ENCODE measurements at places on chromosomes 5 and 9.

DNA sequence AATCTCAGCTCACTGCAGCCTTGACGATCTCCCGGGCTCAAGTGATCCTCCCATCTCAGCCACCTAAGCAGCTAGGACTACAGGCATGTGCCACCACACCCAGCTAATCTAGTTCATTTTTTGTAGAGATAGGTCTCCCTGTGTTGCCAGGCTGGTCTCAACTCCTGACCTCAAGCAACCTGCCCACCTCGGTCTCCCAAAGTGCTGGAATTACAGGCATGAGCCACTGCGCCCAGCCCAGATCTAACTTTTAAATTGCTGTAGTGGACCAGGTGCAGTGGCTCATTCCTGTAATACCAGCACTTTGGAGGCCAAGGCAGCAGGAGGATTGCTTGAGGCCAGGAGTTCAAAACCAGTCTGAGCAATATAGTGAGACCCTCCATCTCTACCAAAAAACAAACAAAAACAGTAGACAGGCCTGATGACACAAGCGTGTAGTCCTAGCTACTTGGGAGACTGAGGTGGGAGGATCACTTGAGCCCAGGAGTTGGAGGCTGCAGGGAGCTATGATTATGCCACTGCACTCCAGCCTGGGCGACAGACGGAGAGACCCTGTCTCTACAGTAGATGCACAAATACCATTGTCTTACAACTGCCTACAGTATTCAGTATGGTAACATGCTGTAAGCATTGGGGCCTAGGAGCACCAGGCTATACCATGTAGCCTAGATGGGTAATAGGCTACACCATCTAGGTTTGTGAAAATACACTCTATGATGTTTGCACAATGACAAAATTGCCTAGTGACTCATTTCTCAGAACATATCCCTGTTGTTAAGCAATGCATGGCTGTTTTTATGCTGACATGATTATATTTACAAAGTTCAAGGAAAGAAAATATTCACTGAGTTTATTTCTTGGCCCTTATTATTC is 1.5 kb upstream of the SIT1 start:
- no peak for DNase-seq

- DNase-seq = no peak
Measured at GRCh38 chr9:73152953-73153352, 1.3 kb downstream of the ANXA1 start.

GRCh38 chr9:126523611-126524111 is 90.1 kb upstream of the LMX1B start:
- DNase-seq = no peak

DNA sequence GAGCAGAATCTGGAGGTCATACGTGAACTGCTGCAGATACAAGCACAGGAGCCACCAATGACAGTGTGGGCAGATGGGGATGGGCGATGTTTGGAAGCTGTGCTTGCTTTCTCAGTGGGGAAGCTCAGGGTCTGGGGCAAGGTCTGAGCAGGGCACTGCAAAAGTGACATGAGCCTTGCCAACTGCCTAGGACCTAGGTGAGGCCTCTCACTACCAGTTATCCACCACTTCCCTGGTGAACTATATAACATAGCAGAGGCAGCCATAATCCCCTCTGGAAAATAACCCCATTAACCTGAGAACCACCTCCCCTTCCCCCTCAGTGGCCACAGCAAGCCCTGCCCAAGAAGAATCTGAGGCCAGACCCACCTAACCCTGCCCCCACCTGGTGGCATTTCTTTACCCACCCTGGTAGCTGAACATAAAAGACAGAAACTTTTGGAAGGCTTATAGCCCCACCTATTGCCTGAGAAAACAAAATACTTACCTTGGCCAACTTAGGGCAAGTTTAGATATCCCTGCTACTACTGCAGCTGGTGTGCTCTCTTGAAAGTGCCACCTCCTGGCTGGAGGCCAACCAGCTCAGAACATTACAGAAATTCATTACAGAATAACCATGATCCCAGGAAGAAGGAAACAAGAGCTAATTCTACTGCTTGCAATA is 18.8 kb upstream of the SPEF2 start:
- DNase-seq = no peak

- DNase-seq = no peak
Measured at GRCh38 chr5:138989720-138990119, 114.6 kb upstream of the LRRTM2 start.

DNA sequence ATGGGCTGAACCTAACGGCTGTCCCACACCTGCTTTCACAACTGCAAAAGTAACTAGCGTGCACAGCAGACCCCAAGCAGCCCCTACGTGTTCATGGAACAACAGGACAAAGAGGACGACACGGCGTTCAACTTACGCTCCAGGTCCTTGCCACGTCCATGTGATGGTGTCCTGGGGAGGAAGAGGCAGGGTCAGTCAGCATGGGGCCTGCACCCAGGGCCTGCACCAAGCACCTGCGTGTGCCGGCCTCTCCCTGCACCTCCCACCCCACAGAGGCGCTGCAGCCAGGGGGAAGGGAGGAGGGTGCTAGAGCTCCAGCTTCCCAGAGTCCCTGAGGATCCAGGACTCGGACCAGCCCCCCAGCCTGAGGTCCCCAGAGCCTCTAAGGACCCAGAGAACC is 35.6 kb upstream of the SLC6A3 start:
- DNase-seq = no peak

GRCh38 chr5:16492398-16493140 is 27.0 kb upstream of the ZNF622 start:
- DNase-seq = no peak

DNA sequence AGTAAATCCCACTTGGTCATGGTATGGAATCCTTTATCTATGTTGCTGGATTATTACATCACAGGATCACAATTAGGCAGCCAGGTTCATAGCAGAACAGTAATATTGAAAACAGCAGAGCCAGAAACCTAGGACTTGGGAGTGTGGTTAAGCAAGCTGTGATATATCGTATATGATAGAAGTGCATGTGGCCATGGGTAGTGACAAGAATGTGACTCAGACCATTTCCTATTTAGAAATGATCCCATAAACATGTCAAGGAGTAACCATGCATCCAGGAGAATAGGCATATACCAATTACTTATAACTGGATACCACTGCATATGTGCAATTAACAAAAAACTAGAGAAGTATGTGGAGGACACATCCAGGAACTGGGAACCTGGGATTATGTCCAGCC is 31.2 kb downstream of the AMBP start:
- no peak for DNase-seq

DNA sequence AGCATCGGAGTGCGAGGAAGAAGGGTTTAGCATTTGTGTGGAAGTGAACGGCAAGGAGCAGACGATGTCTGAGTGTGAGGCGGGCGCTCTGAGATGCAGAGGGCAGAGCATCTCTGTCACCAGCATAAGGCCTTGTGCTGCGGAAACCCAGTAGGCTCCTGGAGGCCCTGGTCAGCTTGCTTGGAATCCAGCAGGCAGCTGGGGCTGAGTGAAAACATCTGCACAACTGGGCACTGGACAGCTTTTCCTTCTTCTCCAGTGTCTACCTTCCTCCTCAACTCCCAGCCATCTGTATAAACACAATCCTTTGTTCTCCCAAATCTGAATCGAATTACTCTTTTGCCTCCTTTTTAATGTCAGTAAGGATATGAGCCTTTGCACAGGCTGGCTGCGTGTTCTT is 72.1 kb downstream of the C7 start:
- DNase-seq = no peak

GRCh38 chr5:9408964-9409363 is 136.9 kb downstream of the SEMA5A start:
- no peak for DNase-seq

- no peak for DNase-seq
Measured at GRCh38 chr9:96883922-96884321, 29.6 kb upstream of the ZNF782 start.

DNA sequence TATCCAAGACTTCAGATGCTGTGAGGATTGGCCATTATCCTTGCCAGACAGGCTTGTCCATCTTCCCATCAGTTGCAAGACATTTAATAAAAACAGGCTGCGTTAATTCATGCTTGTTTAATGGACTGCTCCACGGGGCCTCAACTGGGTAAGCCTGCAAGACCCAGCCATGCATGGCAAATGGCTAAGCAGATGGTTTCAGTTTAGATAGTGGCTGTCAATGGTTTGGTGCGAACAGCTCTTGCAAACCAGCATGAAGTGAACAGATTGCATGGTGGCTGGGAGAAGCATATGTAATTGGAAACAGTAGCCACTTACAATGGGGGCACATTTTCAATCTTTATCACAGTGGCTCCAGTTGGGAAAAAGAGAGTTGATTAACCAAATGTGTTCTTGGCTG is 628.2 kb upstream of the KLF4 start:
- no peak for DNase-seq

DNA sequence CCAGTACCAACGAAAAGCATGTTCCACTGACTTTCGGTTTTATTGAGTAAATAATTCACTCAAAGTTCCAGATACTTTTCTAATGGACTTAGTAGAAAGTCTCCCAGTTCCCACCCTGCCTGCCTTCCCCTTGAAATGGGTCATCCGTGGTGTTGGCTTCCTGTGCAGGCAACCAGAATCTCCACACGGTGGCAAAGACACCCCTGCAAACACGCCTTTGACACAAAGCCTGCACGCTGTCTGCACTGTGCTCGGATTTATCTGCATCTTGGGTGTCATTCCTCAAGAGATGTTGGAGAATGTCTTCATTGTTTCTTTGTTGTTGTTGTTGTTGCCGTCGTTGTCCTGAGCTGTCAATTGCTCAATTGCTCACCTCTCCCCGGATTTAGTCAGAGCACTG is 150.0 kb upstream of the IRX2 start:
- DNase-seq = no peak

GRCh38 chr9:128555180-128555721 is 2.9 kb downstream of the SPTAN1 start:
- no peak for DNase-seq

- no peak for DNase-seq
Measured at GRCh38 chr9:21616082-21616778, 134.1 kb upstream of the IFNE start.

DNA sequence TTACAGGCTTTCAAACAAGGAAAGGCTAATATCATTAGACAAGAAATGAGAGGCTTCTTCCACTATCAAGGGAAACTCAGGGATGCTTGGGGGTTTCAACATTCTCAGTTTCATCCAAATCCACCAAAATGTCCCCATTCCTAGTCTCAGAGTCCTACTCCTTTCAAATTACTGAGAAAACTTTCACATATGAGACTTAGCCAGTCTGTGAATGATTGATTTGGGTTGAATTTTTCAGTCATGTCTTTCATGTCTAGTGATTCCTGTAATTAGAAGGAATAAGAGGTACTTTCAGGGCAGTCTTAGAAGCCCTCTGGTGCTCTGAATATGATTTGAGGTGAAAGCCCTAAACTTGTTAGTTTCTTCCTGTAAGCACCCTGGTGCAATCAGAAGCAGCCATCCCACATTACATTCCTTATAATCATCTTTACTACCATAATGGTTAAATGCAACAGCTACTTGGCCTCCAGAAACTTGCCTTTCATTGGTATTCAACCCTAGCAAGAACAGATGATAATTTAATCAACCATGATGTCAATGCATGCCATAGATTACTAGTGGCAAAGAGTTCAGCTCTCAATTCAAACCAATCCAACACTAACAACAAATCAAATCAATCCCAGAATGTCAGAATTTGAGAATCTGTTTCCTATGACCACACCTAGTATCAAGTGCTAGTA is 50.7 kb upstream of the RIC1 start:
- DNase-seq = no peak

- DNase-seq = no peak
Measured at GRCh38 chr9:5355817-5356216, 16.1 kb upstream of the RLN1 start.

- DNase-seq = no peak
Measured at GRCh38 chr9:113536483-113537228, 73.1 kb downstream of the RGS3 start.

DNA sequence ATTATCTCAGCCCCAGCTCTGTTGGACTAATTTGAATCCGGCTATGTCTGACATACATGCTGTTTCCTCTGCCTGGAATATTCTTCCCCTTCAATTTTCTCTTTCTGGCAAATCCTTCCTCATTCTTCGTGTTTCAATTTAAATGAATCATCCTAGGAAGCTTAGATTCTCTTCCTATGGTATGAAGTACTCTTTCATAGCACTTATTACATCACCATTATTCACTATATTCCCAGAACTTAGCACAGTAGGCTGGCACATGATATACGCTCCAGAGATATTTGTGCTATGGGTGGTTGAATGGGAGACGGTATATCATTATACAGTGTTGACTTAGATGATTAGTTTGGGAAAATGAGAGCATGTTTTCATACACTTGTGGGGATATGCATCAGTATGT is 91.0 kb upstream of the JAK2 start:
- no peak for DNase-seq

DNA sequence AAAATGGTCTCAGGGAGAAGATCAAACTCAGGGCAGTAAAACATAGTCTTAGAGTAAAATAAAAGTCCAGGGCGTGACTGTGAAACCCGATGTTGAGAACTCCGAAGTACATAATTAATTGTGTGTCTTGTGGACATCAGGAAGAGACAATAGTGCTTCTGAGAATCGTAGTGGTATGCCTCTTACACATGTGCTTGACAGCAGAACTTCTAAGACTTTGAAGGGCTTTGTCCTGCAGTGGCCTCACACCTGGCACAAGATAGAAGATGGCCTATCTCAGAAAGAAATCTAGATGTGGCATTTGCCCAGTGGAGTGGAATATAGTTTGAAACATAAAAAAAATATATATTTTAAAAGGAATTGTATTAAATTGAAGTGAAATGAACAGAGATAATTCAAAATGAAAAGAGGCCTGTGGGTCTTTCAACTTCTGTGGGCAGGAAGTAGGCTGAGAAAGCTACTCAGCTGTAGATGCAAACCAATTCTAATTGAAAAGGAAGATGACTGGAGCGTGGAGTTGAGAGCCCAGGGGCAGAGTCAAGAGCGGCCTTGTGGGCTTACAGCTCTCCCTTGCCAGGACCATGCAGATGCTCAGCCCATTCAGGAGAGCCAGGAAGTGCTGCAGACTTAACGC is 468.4 kb downstream of the KDM4C start:
- DNase-seq = no peak

DNA sequence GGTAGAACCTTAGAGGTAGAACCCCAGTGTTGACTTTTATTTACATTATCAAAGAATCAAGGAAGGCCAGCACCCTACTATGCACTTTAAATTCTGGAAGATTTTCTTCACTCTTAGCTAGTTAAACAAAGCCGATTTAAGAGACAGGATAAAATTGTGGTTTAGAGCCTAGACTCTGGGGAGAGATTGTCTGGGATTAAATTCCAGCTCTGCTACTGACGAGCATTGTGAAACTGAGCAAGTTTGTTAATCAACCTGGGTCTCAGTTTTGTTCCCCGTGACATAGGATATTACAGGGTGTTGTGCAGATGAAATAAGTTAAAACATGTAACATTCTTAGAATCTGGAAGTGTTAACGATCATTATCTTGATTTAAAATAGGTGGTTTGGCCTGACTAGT is 83.5 kb downstream of the FEM1C start:
- no peak for DNase-seq

Measured in GM18507 (cell line).